ENCODE measurements at places on chromosomes 1 and 21. TPM values are rescaled to one million over a fixed set of nuclear protein-coding genes. Genes with fewer than 3 reads are reported as not detected.

The S100A9 gene
- total RNA-seq: 208 TPM

The TMEM82 gene
- not detected for total RNA-seq

The UBASH3A gene
- 1.5 TPM for total RNA-seq

The DIRAS3 gene
- 14.4 TPM for total RNA-seq

The PODN gene
- total RNA-seq: 83.1 TPM

The TTC34 gene
- total RNA-seq: 0.88 TPM

The MPL gene
- total RNA-seq: not detected

The DNAI4 gene
- total RNA-seq: 26.2 TPM

The UTS2 gene
- not detected for total RNA-seq

The MARK1 gene
- 9.8 TPM for total RNA-seq

The LGR6 gene
- total RNA-seq: 2.6 TPM

The LENEP gene
- not detected for total RNA-seq

The ADORA1 gene
- 14.5 TPM for total RNA-seq

The CA14 gene
- not detected for total RNA-seq

The MR1 gene
- 15.2 TPM for total RNA-seq

The SYCP1 gene
- 0.16 TPM for total RNA-seq
